ENCODE measurements at places on chromosomes 13 and 19.

DNA sequence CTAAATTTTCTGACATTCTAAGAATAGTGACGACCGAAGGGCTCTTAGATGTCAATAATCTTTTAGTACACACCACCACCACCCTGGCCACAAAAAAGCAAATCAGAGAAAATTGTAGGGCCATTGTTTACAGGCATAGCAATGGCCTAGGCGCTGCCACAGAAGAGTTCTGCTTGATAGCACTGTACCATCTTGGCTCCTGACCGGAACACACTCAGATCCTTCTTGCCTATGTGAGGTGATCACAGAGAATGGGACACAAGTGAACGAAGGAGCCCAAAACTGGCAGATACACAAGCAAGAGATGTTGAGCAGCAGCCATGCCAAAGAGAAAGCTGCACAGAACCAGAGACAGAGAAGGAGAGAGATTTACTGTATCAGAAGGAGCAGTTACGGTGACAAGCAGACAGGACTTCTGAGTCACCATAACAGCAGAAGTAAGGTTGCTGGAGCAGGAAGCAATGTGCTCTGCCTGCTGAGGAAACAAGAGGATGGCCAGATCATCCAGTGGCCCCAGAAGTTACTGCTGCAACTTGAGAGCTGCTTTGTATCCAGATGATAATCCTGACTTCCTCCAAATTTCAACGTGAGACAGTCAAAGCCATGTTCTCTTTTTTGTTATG is 105.2 kb downstream of the SLITRK6 start:
- DNase-seq: no peak

DNA sequence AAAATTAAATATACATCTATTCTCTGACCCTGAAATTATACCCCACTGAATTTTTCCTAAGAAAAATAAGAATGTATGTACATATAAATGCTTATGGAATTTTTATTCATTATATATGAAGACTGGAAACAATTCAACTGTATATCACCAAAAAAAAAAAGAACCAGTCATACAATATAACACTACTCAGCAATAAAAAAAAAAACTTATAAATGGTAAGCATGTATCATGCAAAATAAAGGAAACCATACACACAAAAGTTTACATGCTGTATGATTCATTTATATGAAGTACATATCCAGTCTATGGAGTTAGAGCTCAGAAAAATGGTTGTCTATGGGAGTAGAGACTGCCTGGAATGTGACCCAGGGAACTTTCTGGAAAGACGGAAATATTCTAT is 199.4 kb upstream of the MIR17HG start:
- DNase-seq: no peak

DNA sequence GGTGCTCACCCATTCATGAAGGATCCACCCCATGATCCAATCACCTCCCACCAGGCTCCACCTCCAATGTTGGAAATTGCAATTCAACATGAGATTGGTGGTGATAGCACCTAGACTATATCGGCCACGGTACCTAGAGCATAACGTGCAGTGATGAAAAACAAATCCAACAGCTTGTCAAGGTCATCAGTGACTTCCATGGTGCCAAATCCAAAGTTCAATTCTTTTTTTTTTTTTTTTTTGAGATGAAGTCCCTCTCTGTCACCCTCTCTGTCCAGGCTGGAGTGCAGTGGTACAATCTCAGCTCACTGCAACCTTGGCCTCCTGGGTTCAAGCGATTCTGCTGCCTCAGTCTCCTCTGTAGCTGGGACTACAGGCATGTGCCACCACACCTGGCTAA is 17.1 kb upstream of the ACP7 start:
- DNase-seq: no peak

- DNase-seq: peak; percentile 62
Observed at GRCh38 chr19:5261156-5261890, 79.3 kb downstream of the PTPRS start.

GRCh38 chr13:36344173-36344572 is 2.0 kb downstream of the SPART start:
- no peak for DNase-seq

- peak; percentile 97 for DNase-seq
Observed at GRCh38 chr19:56637976-56638555, 4.9 kb upstream of the SMIM17 start.

DNA sequence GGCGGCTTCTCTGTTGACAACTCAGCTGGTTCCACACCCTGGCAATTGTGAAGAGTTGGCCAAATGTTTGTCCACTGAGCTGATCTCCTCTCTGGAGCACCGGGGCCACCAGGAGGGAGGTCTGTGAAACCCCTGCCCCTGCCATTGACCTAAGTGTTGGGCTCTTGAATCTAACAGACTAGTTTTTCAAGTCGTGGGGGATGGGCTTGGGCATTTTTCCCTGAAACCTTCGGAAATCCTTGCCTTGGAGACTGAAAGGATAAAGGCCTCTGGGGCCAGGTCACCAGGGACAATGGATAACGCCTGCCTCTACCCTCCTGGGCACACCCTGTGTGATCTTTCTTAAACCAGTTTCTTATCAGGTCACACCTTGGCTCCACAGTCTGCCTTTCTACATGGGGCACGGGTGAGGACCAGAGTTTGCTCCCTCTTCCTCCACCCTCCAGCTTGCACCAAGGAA is 881 bp downstream of the GEMIN7 start:
- DNase-seq: peak; percentile 37

DNA sequence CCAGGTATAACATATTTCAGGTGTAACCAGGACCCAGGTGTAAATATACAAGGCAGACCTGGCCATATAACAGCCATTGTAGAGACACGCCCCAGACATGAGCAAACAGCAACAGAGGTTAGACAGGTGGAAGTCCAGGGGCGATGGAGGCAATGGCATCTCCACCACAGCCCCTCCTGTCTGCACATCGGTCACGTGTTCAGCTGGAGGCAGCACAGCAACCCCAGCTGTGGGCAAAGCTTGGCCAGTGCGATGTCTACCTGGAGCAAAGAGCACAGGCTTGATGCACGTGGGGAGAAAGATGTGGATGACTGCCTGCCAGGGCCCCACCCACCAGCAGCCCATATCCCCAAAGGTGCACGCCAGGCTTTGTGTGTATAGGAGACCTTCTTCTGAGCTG is 4.4 kb downstream of the CYP4F2 start:
- DNase-seq: no peak

DNA sequence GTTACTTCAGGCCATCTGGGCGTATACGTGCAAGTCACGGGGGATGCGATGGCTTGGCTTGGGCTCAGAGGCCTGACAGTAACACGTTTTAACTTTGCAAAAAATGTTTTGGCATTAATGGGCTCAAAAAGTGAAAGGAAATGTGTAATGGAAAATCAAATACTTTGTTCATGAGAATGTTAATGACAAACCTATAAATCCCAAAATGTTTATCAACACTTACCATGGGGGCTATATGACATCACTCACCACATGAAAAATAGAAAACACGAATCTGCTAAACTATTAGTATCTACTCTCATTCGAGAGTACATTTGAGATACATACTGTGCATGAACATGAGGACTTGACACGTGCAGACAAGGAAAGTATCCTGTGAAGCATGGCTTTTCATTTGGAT is 91.7 kb downstream of the FAM216B start:
- DNase-seq: no peak

Data from lung (tissue), 17 donors.